T-helper 1 cell treated with Interleukin-12 subunit alpha and Interleukin-12 subunit beta and Interleukin-4 antibody, amounts not matched to agents 30 ng/mL and 1 ng/mL, for 36 hours (primary cell): ENCODE measurements at places on chromosomes 12 and 14. TPM values are rescaled to one million over a fixed set of nuclear protein-coding genes. Genes with fewer than 3 reads are reported as not detected.

GABARAPL1 gene
- 4.2 and 5.4 TPM in 2 replicates for total RNA-seq

BCL11B gene
- total RNA-seq = 95.8 and 96.0 TPM in 2 replicates

DLGAP5 gene
- 40.8 and 42.2 TPM in 2 replicates for total RNA-seq

TAS2R10 gene
- 0.34 and 0.39 TPM in 2 replicates for total RNA-seq

RAD51AP1 gene
- total RNA-seq = 27.4 and 33.0 TPM in 2 replicates

PSMB11 gene
- total RNA-seq = not detected in 2 replicates

AJUBA gene
- 0.74 and 1.9 TPM in 2 replicates for total RNA-seq

SERPINA5 gene
- total RNA-seq = not detected in 2 replicates

TMEM120B gene
- 9.2 and 9.4 TPM in 2 replicates for total RNA-seq

LRP1-AS gene
- not detected in 2 replicates for total RNA-seq

OR6C2 gene
- total RNA-seq = not detected in 2 replicates

FAR2 gene
- 9.6 and 11.3 TPM in 2 replicates for total RNA-seq

MUCL1 gene
- not detected in 2 replicates for total RNA-seq

KLRG1 gene
- total RNA-seq = 2.4 and 3.1 TPM in 2 replicates

FGF23 gene
- not detected in 2 replicates for total RNA-seq

RAPGEF3 gene
- 0.56 and 1.1 TPM in 2 replicates for total RNA-seq

TAS2R13 gene
- total RNA-seq = 2.0 and 2.8 TPM in 2 replicates

CLEC2A gene
- total RNA-seq = not detected in 2 replicates

WIF1 gene
- total RNA-seq = not detected in 2 replicates

B4GALNT3 gene
- total RNA-seq = 13.4 and 13.6 TPM in 2 replicates

TAS2R14 gene
- total RNA-seq = 4.7 and 5.2 TPM in 2 replicates

NINJ2 gene
- 16.0 and 17.2 TPM in 2 replicates for total RNA-seq

PZP gene
- total RNA-seq = not detected in 2 replicates

GPR135 gene
- total RNA-seq = 1.1 and 1.4 TPM in 2 replicates

OTUB2 gene
- 2.9 and 3.3 TPM in 2 replicates for total RNA-seq

YEATS4 gene
- total RNA-seq = 28.7 and 31.4 TPM in 2 replicates

P3H3 gene
- 1.9 and 2.7 TPM in 2 replicates for total RNA-seq

RFLNA gene
- total RNA-seq = not detected in 2 replicates

KRT78 gene
- total RNA-seq = not detected in 2 replicates

PARP2 gene
- 23.2 and 29.8 TPM in 2 replicates for total RNA-seq

NPFF gene
- 0.44 TPM in 1 of 2 replicates, not detected in the other for total RNA-seq

AHNAK2 gene
- total RNA-seq = 0.07 TPM in 2 replicates

TAS2R42 gene
- not detected in 2 replicates for total RNA-seq

MAP1LC3B2 gene
- 1.2 and 2.3 TPM in 2 replicates for total RNA-seq

PPP1R1A gene
- not detected in 2 replicates for total RNA-seq

CCDC196 gene
- not detected in 2 replicates for total RNA-seq

JAG2 gene
- 7.2 and 7.9 TPM in 2 replicates for total RNA-seq

DIO2 gene
- total RNA-seq = 0.32 TPM in 1 of 2 replicates, not detected in the other

APOF gene
- not detected in 2 replicates for total RNA-seq

MDGA2 gene
- not detected in 2 replicates for total RNA-seq
